ENCODE measurements at places on chromosomes 5 and 9.

DNA sequence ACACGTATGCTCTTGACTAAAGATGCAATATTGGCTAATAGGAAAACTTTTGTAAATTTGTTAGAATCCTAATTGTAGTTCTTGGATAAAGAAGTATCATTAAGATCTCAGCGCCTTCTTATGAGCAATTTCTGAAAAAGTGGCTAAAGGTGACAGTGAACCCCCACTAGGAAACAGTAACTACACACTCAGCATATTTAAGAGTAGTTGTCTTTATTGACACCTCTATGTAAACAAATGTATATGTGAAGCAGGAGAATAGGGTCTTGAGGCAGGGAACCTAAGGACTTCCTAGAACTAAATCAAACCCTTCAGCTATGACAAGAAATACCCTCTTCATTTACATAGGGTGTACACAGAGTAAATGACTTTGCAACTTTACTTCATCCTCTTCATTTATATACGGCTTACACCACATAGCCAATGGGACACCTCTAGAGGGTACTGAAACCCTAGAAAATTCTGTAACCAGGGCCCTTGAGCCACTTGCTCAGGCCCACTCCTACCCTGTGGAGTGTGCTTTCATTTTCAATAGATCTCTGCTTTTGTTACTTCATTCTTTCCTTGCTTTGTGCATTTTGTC, 2.8 kb downstream of the NIPSNAP3A start:
- no peak for DNase-seq

- DNase-seq: no peak
Measured at GRCh38 chr5:66796305-66797292, 200.4 kb downstream of the MAST4 start.

DNA sequence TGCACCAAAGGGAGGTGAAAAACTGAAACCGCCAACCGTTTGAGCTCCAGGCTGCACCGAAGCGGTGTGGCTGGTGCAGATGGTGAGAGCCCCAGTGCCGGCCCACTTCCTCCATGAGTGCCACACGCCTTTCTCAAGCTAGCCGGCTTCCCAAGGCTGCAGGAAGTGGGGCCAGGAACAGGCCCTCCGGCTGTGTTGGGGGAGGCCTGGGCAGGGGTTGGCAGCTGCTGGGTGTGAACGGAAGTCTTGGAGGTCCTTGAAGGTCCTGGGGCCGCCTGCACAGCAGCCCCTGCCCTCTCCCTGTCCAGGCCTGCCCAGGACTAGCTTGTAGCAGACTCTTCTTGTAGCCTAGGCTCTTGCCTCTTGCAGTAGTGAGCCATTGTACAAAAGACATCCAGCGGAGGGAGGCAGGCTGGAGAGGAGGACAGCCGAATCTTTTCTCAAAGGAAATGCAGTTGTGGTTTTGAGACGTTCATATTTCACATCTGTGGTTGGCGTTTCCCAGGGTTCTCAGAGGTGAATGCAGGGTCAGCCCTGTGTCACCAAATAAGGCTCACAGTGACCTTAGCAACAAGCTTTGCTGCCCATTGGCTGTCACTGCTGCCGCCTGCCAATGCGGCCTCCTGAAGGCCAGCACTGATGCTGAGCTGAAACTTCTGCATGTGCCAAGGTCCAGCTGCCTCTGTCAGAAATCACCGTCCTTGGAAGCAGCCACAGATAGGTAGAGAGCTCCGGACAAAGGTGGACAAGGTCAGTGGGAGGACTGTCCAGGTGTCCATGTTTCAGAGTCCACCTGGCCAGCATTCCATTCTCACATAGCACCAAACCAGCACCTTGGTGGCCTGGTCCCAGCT, 23.9 kb downstream of the IRF1 start:
- DNase-seq: no peak

GRCh38 chr9:88814577-88814976, 176.7 kb upstream of the S1PR3 start:
- peak; percentile 13 for DNase-seq

GRCh38 chr5:153816870-153817269, 221.8 kb downstream of the FAM114A2 start:
- DNase-seq: no peak

DNA sequence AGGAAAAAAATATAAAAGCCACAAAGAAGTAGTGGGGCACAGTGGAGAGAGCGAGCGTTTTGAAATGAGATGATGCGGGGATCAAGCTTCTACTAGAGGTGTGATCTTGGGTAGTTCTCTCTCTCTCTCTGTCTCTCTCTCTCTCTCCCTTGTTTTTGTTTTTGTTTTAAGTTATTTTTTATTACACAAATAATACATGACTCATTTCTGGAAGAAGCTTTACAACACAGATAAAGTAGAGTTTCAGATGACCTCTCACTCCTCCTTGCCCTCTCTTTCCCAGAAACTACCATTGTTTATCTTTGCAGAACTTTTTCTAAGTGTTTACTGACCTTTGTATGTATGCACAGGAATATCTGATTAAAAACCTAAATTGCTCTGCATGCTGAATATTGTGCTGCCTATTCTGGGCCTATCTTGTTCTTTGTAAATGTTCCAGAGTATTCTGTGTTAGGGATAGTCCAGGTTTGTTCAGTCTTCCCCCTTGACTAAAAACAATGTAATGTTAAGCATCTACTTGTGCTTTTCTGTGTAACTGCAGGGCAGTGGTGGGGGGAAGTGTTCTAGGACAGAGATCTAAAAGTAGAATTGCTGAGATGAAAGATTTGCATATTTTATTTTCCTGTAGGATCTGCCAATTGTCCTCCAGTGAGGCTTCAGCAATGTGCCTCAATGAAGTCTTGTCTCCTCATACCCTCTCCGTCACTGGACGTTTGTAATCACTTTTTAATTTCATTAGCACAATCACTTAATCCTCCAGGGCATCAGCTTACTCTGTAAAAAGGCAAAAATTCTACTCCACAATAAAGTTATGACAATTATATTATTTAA, 52.0 kb downstream of the FYB1 start:
- no peak for DNase-seq

DNA sequence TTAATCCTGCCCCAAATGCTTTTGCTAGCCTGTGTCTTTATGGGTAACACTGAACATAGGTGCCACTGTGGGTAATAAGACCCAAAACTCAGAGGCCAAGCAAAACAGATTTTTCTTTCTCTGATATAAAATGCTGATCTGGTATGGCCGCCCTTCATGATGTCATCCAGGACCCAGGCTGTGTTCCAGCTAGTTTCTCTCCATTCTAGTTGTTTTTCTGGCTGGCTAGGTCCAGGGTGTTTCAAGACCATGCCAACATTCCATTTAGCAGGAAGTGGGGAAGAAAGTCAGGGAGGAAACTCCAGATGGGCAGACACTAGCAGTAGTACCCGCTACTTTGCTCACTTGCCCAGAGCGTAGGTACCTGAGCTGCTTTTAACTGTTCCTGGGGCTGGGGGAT, 183.9 kb upstream of the OTULINL start:
- DNase-seq: no peak

DNA sequence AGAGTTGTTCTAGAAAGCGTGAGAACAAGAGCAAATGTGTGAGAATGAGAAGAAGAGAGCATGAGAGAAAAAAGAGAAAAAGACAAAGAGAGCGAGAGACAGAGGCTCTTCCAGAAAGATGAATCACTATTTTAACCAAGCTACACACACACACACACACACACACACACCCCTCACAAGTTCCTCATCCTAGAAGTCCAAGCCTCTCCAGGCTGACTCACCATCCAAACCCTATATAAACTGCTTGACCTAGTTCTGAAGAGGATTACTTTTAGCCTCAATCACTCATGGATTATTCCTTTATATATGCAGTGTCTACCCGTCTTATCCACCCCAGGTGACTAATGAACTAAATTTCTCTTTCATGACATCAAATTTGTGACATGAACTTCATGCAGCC, 37.6 kb downstream of the C9orf57 start:
- DNase-seq: no peak

- no peak for DNase-seq
Measured at GRCh38 chr5:40447438-40447837, 232.3 kb upstream of the PTGER4 start.

- DNase-seq: no peak
Measured at GRCh38 chr5:54230936-54231685, 79.3 kb downstream of the ARL15 start.

GRCh38 chr9:129889941-129890717, 54.9 kb downstream of the USP20 start:
- DNase-seq: no peak

- DNase-seq: no peak
Measured at GRCh38 chr5:75948438-75948837, 134.7 kb upstream of the SV2C start.

- DNase-seq: no peak
Measured at GRCh38 chr9:3498691-3499090, 27.1 kb downstream of the RFX3 start.

DNA sequence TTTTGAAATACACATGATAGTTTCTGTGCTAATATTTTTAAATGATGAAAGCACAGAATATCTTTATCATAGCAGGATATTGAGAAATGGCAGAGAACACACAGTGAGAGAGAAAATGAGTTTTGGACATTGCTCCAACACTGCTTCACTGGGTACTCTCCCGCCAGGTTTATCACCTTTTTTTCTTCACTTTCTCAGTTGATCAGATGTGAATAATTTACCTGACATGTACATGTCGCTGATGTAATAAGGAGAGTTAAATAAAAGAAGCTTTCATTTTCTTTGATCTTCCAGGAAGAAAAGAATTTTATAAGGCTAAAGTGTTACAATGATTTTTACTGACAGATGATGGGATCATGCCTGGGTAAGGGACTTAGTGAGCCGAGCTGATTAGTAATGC, 134.5 kb downstream of the ALDH1A1 start:
- DNase-seq: no peak

DNA sequence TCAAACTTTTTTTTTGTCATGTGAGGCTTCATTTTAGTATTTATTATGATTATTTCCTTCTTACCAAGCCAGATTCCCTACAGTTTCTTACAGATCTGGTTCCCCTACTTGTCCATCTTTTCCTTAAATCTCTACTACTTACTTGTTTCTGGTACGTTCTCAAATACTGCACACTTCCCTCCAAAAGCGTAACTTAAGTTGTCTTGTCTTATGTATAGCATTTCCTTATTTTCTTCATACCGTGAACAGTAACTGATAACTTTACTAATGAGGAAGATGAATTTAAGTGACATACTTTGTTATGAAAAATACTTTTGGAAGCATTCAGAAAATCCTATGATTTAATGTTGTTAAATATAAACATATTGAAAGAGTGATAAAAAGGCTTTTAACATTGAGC, 67.3 kb downstream of the PARP8 start:
- no peak for DNase-seq

GRCh38 chr9:20729523-20729922, 45.5 kb downstream of the FOCAD start:
- no peak for DNase-seq

GRCh38 chr9:133818444-133818843, 80.3 kb upstream of the SARDH start:
- DNase-seq: no peak

GRCh38 chr5:30693326-30693725, 500.2 kb upstream of the CDH6 start:
- DNase-seq: no peak

GRCh38 chr5:80125962-80126480, 90.9 kb downstream of the THBS4 start:
- no peak for DNase-seq

- DNase-seq: no peak
Measured at GRCh38 chr9:121298689-121299466, 30.9 kb downstream of the GSN start.

DNA sequence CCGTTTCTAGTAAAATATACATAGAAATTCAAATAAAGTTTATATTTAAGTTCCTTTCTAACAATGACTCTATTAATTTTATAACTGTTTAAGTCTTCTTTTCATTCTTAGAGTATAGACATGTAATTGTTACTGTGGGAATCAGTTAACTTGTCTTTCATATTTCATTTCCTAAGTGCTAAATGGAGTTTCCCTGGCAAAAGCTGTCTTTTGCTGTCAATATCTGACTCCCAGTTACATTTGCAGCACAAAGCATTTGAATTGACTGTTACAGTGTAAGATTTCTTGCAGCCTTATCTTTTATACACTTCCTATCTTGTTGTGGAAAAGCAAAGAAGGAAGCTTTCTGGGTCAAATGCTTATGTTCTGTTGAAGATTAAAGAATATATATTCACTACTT, 1026.3 kb downstream of the CDH9 start:
- no peak for DNase-seq

DNA sequence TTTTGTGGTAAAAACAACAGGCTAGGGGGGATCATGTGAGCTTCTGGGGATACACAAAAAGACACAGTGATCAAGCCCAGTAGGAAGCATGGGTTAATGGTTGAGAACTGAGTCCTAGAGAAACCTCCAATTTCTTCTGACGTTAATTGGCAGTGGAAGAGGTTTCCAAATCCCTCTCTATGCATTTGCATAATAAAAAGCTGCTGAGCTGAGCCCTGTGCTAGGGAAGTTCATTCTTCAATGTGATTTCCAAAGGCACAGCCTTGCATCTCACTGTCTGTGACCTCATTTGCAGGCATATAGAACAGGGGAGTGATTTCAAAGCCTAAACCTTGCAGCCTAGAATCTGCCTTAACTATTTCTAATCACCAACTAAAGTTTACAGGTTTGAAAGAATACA, 812 bp downstream of the DNAH5 start:
- DNase-seq: no peak

GRCh38 chr5:112440031-112440430, 21.0 kb upstream of the EPB41L4A start:
- DNase-seq: no peak

- no peak for DNase-seq
Measured at GRCh38 chr5:139571966-139572365, 10.8 kb downstream of the UBE2D2 start.

- DNase-seq: no peak
Measured at GRCh38 chr5:9251379-9251980, 294.4 kb downstream of the SEMA5A start.

GRCh38 chr5:99243111-99243510, 314.3 kb upstream of the CHD1 start:
- DNase-seq: no peak

DNA sequence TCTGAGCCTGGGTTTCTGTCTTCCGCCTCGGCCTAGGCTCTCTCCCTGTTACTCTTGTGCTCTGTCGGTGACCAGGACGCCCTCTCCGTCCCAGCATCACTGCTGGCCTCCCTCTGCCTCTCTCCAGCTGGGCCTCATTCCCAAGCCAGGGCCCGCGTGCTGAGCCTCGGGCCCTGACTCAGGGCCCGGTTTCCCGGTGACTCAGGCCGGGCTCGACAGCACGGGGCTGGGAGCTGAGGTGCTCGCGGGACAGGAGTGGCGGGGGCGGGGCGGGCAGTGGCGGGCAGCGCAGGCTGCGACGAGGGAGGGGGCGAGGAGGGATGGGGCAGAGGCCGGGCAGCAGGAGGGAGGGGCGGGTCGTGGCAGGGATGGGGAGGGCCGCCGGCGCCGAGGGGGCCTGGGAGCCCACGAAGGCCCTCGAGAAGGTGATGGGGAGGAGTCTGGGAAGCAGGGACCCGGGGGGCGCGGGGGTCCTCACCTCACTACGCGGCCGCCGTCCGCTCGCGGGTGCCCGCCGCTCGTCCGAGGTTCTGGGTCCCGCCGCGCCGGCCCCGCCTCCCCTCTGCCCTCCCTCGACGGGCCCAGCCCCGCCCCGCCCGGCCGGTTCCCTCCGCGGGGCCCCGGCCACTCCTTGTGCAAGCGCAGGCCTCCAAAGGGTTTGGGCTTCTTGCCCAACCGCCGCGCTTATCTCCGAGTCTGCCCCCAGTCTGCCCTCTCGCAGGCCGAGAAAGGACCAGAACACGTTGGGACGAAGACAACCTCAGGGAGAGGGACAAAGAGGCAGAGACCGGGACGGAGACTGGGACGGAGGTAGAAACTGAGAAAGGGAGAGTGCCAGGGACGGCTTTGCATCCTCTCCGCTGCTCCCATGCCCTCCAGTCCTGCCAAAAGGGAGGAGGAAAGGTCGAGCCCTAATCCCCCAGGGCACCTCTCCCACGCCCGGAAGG, at the start of gene ARAP3:
ARAP3 (minus strand) TSS at position 536 of the 947 bp plus-strand sequence. CDS start 1,744 bp downstream, outside the sequence.
- DNase-seq: no peak
